Stimulated activated CD8-positive, alpha-beta memory T cell treated with anti-CD3 and anti-CD28 coated beads, Interleukin-4, amount 100 ng/mL, for 1 hour (primary cell): ENCODE measurements at places on chromosomes 3 and 15.
A peak's percentile ranks its signal among the peaks of the same experiment; 100 is the strongest.

DNA sequence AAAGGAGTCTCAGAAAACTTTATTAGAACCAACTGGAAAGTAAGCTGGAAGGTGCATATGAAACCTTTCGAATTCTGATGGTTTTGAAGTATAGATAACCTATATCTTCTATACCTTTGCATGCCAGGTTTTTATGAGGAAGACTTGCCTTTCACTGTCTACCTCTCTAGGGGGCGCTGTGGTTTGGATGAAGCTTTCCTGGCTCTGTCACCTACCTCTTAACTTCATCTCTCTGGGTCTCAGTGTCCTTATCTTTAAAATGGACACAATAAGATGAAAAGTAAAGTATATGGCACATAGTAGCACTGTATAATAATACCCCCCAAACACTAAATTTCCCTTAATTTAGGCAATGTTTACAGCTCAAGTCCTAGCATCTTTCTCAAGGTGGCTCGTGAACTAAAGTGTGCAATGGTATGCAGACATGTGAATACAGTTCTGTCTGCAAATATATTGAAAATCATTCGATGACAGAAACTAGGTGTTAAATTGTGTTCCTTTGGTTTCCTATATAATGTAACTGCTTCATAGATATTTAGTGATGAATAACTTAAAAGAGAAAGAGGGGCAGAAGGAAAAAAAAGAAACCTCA lies 314.3 kb downstream of the CHST2 start:
- no peak for DNase-seq

DNA sequence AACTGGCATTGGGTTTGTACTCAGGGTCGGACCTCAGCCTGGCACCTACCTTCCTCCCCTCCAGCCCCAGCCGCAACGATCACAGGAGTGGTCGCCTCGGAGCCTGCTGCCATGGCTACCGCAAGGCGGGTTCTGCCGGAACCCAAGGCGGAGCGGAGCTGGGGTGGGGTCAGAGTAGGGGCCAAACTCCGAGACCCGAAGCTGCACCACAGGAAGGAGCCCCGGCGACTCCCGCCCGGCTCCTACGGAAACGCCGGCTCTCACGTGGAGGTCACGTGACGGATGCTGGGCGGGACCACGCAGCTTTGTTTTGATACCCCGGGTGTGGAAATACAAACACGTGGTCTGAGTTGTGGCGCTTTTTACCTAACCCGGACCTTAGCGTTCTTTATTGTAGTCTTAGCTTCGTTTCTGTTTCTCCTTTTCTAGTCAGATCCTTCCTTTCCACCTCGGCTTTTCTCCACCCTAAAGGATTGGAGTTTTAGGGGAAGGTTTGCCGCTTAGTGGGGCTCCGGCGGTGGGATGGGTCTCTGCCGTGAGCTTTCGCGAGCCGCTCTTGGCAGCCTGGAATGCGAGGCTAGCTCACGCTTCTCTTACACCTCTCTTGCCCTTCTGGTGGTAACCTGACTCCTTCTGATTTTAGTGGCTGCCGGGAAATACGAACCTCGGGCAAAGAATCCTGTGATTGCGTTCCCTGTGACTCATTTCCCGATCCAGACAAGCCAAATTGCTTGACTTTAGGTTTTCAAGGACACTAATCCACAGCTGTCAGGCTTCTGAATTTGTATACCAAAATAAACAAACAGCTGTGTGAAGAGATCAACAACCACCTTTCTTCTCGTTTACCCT lies at the start of gene HSPBAP1:
HSPBAP1 (minus strand) TSS at position 264 of the 849 bp plus-strand sequence; CDS start at position 113, 151 bp downstream.
- peak; percentile 84 for DNase-seq

DNA sequence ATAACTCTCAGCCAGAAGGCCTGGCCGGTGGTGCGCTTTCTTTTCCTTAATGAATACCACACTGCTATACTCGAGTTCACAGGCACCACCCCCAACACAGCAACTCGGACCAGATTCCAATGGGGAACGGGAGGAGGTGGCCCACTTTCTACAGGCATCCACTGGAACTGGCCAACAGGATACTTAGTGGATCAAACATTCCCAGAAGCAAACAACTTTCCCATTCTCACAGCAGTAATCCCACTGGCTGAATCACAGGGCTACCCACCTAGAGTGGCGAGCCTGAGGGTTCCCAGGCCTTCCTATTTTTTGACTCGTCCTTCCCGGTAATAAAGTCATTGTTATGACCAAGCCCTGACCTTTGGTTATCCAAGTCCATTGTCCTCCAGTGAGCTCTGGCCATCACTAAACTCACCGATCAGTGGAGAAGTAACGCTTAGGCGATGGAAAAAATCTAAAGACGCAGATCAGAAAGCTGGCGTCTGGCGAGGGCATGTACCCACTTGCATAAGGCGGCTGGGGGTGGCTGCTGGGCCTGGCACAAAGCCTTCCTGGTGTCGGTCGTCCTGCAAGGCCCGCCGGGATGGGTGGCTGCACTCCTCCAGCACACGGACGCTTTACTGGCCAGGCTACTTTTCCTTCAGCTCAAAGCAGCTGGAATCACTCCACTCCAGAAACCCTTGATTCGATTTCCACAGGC lies 1.2 kb downstream of the EOGT start:
- DNase-seq: no peak

DNA sequence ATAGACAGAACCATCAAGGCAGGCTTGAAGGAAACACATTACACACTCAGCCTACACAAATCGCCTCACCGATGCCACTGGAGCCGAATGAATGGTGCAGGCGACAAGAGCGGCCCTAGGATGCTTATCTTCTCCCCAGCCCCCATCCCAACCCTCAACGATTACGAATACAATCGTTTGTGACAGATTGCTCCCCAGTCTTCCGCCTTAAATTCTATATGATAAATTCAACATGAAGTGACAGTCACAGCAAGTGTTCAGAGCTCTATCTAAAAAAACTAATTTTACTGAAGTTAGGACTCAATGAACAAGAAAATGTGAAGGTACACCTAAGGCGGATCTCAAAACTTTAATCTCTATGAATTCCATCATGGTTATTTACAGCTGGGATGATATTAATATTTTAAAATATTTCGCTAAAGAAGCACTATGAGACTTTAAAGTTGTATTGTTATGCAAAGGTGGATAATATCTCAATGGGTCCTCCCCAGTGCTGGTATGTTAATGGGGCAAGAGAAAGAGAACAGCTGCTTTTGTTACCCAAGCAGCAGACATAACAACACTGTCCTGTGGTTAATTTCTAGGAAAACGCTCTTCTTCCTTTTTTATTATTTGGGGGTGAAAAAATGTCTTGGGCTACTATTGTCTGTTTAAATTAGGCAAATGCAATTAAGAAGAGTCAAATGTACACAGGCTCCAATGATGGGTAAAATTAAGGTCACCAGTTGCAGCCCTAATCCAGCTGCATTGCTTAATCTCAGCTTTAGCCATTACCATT lies 147.6 kb upstream of the NR2F2 start:
- no peak for DNase-seq
